Ureter (tissue), 1 donor: ENCODE measurements at places on chromosomes 16 and 17. TPM values are rescaled to one million over a fixed set of nuclear protein-coding genes. Genes with fewer than 3 reads are reported as not detected.

GRCh38 chr17:73489333-73489732, 154.9 kb downstream of the SDK2 start:
- DNase-seq, result no peak

DNA sequence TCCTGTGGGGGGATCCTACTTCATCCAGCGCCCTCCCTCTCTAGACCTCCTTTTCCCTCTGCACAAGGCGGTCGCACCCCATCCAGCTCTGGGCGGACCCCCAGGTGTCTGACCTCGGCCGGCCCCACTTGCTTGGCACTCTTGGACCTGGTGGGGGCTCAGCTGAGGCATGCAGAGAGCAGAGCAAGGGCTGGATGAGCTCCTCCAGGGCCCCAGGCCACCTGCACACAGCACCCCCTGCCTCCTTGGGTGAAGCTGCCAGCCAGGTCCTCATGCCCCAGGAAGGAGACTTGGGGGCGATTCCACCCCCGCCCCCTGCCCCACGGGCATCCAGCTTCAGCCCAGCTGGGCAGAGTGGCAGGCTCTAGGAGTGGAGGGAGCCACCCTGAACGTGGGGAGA, 159.4 kb upstream of the GSE1 start:
- no peak for DNase-seq

Gene RRAD
- total RNA-seq, result 7.7 TPM

DNA sequence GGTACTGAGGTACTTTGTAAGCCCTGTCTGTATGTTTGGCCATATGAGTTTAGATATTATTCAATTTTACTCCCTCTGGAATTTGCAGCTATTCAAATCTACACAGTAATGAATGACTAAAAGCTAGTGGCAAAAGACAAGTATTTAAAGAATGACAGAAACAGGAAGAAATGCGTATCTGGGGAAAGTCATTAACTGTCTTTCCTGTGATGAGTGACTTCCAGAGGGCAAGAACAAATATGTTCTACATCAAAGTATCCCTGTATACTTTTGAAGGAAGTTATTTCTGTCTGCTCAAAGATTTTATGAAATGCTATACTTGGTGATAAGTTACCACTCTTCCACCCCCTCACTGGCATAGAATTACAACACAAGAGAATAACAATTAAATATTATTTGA, 489.3 kb upstream of the SOX9 start:
- no peak for DNase-seq

DNA sequence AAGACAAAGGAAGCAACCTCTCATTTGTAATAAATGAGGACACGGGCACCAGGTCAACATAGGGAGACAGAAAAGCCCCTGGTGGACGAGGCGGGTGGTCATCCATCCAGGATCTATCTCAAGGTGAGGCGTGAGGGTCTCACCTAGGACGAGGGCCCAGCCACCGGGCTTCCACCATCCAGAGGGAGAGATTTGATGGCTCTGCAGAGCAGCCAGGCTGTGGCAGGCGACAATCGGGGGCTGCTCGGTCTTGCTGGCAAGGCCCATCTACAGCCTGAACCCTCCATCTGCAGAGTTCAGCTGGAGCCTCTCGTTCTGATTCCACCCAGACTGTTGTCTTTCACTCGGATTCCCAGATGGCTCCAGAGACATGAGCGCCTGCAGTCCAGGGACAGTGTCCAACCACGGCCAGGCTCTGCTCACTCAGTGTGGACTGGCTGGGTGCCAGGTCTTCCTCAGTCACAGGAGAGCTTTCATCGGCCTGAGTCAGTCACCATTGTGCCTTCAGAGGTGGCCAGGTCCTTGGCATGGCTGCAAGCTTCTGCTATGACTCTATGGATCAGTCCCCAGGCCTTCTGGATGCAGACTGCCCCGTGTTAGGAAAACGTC, 5.9 kb downstream of the LITAFD start:
- DNase-seq, result no peak

DNA sequence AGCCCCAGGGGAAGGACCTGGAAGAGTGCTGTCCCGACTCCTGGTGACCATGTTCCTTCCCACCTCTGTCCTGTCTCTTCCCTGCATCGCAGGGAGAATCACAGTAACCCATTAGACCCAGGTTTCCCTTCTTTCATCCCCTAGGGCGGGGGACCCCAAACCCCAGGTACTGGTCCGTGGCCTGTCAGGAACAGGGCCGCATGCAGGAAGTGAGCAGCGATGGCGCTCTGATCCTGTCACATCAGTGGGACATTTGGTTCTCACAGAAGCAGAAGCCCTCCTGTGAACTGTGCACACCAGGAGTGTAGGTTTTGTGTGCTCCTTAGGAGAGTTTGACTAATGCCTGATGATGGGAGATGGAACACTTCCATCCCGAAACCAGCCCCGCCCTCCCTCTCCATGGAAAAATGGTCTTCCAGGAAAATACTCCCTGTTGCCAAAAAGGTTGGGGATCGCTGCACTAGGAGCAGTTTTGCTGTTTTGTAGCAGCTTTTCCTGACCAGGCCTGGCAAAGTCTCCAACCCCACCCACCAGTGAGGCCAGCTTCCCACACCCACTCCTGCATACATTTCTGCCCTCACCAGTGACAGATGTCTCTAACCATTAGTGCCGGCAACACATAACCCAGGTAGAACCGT, 10.5 kb downstream of the MNT start:
- peak; percentile 60 for DNase-seq

GRCh38 chr16:57529391-57530103, 6.8 kb downstream of the CCDC102A start:
- DNase-seq, result no peak

- no peak for DNase-seq
These were observed 331.5 kb downstream of the HAPSTR1 start for GRCh38 chr16:9422762-9423513.

Gene CES1
- 56.8 TPM for total RNA-seq
